ENCODE measurements at places on chromosomes 5 and 9.
A peak's percentile ranks its signal among the peaks of the same experiment; 100 is the strongest.

DNA sequence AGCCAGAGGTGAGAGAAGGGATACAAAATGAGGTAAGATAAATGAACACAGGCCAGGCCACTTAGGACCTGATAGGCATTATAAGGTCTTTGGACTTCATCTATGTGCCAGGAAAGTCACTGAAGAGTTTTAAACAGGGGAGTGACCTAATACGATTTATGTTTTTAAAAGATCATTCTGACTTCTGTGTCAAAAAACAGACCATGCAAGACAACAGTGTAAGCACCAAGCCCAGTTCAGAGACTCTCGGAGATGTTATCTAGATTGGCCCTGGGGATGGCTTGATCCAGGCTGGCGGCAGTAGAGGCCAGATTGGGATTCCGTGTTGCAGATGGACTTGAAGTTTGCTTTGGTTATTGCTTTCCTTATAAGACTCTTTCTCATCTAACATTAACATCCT is 43.0 kb upstream of the DPYSL3 start:
- DNase-seq: no peak

DNA sequence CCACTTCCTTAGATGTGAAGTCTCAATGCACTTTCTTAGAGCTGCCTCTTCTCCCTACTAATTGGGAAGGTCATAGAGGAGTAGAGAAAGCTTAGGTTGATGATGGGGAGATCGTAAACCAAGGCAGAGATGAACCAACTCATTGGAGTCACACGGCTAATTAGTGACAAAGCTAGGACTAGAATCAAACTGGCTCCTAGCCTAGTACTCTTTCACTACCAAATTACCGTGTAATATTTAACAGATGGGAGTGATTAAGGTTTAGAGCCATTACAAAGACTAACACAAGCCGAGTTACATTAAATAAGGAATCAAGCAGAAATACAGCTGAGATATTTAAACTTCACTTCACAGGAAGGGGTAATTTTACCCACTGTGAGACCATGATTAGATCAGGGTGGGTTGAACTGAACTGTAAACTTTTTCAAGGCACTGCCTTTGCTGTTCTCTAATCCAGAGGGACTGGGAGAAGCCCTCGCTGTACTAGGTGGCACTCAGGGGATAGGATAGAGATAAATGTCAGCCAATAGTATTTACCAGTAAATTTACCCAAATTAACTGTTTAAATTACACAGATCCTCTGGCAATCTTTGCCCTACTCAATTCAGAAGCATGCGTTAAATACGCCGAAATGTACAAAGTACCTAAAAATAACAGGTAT is 166.4 kb upstream of the PIK3R1 start:
- DNase-seq: no peak

GRCh38 chr9:91770229-91770628 is 179.8 kb downstream of the ROR2 start:
- no peak for DNase-seq

GRCh38 chr5:100110497-100110896 is 424.7 kb upstream of the FAM174A start:
- DNase-seq: no peak

GRCh38 chr9:132878695-132879456 is at the start of gene SPACA9:
TSS of gene SPACA9 (plus strand) at chr9:132878898. CDS start at chr9:132883948, 5,050 bp downstream.
- DNase-seq: no peak

GRCh38 chr9:22053178-22053577 is 44.1 kb upstream of the CDKN2B start:
- no peak for DNase-seq

DNA sequence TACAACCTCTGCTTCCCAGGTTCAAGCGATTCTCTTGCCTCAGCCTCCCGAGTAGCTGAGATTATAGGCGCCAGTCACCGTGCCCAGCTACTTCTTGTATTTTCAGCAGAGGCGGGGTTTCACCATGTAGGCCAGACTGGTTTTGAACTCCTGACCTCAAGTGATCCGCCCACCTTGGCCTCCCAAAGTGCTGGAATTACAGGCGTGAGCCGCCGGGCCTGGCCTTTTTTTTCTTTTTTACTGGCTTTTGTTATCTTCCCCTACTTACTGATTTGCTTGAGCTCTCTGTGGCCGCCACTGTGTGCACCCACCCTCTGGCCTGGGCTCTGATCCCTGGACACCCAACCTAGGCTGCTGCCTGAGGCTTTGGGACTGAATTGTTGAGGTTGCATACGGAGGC is 60.3 kb downstream of the ANKRD33B start:
- no peak for DNase-seq

DNA sequence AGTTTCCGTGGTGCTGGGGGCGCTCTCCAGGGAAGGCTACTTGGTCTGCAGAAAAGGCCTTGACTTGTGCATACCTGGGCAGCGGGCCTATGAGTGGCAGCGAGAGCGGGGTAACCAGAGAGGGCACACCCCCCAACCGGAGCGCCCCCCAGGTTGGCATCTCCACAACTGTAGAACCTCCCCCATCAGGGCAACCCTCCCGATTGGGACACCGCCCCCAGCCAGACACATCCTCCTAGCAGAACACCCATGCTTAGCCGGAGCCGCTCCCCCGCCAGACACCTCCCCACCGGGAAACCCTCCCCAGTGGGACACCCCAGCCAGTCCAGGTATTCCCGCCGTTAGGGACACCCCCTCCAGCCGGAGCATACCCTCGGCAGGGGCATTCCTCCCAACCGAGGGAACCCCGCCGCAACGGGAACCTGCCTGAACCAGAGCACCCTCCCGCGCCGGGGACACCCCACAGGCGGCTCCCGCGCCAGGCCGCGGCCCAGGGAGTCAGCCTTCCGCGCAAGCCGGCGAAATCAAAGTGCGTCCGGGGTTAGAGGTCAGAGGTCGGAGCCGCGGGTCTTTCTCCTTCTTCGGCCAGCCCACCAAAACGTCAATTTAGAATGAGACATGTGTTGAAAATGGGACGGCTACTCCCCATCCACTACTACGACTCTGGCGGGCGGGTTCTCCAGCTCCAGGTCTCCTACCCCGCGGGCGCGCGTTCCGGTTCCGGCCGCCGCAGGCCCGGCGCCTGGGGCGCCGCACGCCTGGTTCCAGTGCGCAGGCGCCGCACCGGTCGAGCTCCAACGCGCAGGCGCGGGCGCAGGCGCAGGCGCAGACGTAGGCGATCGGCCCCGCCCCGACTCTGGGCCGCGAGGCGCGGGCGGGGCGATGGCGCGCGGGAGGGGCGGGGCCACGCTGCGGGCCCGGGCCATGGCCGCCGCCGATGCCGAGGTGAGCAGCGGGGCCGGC is at the start of gene EHMT1:
Gene EHMT1 (plus strand): TSS at position 901 of the 963 bp plus-strand sequence. CDS start 24 bp downstream, at position 925.
- DNase-seq: peak; percentile 96

DNA sequence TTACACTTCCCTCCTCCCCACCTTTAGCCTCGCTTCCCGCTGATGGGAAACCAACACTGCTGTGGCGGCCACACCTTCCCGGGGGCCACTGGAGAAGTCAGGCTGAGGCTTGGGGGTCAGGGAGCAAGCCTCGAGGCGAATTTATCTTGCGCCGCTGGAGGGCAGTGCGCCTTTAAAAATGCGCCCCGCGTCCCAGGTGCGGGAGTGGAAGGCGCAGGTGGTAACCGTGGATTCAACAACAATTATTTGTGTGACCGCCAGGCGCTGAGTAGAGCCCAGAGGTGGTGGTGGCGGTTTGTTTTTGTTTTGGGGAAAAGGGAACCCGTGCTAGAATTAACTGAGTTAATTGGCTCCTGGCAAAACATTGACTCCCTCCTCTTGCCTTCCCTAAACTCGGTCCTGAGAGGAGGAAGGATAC is 1.1 kb downstream of the CFAP77 start:
- peak; percentile 76 for DNase-seq

DNA sequence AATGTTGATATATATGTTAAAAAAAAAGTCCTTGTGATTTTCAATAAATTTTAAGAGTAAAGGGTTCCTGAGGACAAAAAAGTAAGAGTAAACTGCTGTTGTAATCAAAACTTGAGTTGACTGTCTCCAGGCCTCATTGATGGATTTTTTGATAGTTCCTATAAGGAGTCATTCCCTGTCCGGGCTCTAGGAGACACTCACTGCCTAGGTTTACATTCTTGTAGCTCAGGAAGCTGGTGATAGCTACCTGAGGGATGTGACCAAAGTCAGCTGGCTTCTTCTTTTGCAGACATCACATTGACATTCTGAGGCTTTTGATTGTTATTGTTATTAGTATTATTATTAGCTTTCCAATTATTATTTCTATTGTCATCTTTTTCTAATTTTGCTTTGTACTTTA is 116.5 kb upstream of the FBXL7 start:
- no peak for DNase-seq

GRCh38 chr5:603081-603998 is 8.8 kb upstream of the CEP72 start:
- DNase-seq: no peak

GRCh38 chr5:99105216-99105615 is 176.4 kb upstream of the CHD1 start:
- DNase-seq: no peak

- peak; percentile 89 for DNase-seq
Observed at GRCh38 chr9:35604578-35605350, at the start of gene TESK1. TSS of gene TESK1 (plus strand) at chr9:35605262. CDS start at chr9:35605620, 358 bp downstream.

GRCh38 chr5:56142233-56142613 is 90.9 kb downstream of the ANKRD55 start:
- DNase-seq: no peak

DNA sequence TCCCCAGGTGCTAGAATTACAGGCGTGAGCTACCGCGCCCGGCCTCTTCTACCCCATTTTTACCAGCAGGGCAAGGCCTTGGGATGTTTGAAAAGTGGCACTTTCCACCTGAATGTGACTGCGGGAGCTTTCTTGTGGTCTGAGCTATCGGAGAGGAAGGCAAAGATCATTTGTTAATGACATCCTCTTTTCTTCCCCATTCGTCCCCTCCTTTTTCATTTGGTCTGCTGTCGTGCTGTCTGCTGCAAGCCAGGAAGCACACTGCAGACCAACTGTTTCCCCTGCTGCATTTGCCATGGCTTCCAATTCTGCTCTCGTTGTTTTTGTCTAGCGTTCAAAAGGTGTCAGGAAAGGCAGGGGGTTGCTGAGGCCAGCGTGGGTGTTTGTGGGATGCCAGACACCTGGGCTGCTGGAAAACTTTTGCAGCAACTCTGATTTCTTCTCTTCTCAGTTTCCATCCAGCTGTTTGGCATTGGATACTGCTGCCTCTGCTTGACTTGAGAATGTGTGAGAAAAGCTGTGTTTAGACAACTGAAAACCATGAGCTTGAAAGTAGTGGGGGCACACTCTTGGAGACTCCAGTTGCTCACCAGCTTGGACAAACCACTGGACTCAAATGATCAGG is 196.4 kb upstream of the MSX2 start:
- no peak for DNase-seq

- DNase-seq: no peak
Observed at GRCh38 chr9:71119746-71120145, 1.7 kb downstream of the TRPM3 start.

- DNase-seq: no peak
Observed at GRCh38 chr9:111965566-111966019, 69.0 kb downstream of the UGCG start.

DNA sequence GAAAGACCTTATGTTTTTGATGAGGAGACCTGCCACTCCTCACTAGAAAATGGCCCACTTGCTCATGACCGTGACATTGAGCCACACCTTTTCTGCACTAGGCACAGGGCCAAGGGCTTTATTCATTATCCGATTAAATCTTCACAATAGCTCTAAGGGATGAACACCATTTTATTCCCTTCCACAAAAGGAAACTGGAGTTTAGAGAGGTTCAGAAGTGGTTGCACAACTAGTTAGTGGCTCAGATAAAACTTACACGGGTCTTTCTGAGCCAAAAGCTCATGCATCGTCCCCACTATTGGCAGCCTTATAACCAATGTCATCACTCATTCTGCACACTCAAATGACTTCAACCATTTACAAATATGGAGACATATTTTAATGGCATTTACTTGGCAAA is 39.4 kb downstream of the SUSD1 start:
- DNase-seq: no peak

GRCh38 chr5:176863041-176863764 is 35.9 kb downstream of the HK3 start:
- DNase-seq: no peak

GRCh38 chr9:85981369-85981768 is 40.4 kb downstream of the NAA35 start:
- DNase-seq: no peak

DNA sequence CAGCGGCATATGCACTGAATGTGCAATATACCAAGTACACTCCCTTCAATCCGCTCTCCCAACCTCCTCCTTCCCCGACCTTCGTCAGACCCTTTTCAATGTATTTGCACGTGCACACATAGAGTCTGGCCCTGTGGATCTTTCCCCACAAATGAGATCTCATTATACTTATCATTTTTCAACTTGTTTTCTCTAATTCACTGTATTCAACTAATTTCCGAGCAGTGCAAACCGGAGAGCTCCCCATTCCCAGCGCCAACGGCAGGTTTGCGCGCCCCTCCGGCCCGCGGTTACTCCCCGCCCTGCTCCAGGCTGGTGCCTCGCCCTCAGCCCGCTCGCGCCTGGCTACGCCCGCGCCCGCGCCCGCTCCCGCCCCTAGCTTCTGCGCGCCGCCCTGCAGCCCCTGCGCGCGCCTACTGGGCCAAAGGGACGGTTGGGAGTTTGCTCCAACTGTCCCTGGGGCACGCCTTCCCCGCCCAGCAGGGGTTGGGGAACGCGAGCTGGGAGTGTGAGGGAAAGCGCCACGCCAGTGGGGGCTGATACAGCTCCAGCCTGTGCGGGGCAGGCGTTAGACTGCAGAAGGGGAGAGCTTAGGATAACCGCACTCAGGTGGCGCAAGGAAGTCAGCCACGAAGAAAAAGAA is 3.3 kb upstream of the CDC20B start:
- no peak for DNase-seq

DNA sequence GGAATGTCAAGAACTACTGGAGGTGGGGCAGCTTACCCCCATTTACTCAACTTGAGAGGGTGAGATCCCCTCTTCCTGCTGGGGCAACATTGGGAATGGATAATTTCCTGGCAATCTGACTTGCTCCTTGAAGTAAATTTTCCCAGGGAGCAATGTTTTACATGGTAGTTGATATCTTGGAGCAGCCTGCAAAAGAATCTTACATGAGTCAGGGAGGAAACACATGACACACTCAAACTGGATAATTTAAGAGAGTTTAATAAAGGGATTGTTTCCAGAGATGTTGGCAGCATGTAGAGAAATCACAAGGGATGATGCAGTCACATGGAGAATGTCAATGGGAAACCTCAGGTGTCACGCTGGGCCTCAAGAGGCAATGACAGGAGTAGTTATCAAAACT is 212.5 kb downstream of the GAS1 start:
- DNase-seq: no peak

Measured in activated naive CD4-positive, alpha-beta T cell treated with anti-CD3 and anti-CD28 coated beads, Interleukin-2, amount 50 U/mL, for 72 hours (primary cell).